ENCODE measurements at places on chromosomes 11 and 22. TPM values are rescaled to one million over a fixed set of nuclear protein-coding genes. Genes with fewer than 3 reads are reported as not detected.

DEFB131B gene
- total RNA-seq = not detected

ZNF74 gene
- 19.5 TPM for total RNA-seq

SPDYC gene
- not detected for total RNA-seq

SLC6A5 gene
- not detected for total RNA-seq

SUSD2 gene
- 0.12 TPM for total RNA-seq

TRIM77 gene
- not detected for total RNA-seq

MISFA gene
- total RNA-seq = 2.8 TPM

OR2AT4 gene
- total RNA-seq = not detected

RNF169 gene
- total RNA-seq = 8.3 TPM

ARHGAP8 gene
- 2.5 TPM for total RNA-seq

SSH3 gene
- total RNA-seq = 6.5 TPM

RIMBP3B gene
- 0.27 TPM for total RNA-seq

MMP3 gene
- total RNA-seq = 46.7 TPM

CLMP gene
- total RNA-seq = 13.6 TPM

PRDM10 gene
- total RNA-seq = 2.4 TPM

CREBZF gene
- total RNA-seq = 20.4 TPM

PHF21B gene
- 0.66 TPM for total RNA-seq

APLNR gene
- total RNA-seq = not detected

MMP12 gene
- 1.5 TPM for total RNA-seq

MPZL2 gene
- total RNA-seq = 1.0 TPM

IGSF22 gene
- total RNA-seq = not detected

LMNTD2 gene
- 1.4 TPM for total RNA-seq

TMPRSS5 gene
- total RNA-seq = not detected

ROM1 gene
- total RNA-seq = 11.4 TPM

C11orf52 gene
- not detected for total RNA-seq

MUC5AC gene
- total RNA-seq = not detected

APOBEC3F gene
- 1.7 TPM for total RNA-seq

MOGAT2 gene
- not detected for total RNA-seq

MYO7A gene
- 0.35 TPM for total RNA-seq

PAX6 gene
- 0.06 TPM for total RNA-seq

OR5AR1 gene
- total RNA-seq = not detected

OAF gene
- 33.5 TPM for total RNA-seq

OR4C5 gene
- total RNA-seq = not detected

DNAJB7 gene
- not detected for total RNA-seq

CCDC87 gene
- 0.04 TPM for total RNA-seq

GLB1L3 gene
- total RNA-seq = 1.7 TPM

OR52I2 gene
- total RNA-seq = not detected

MS4A1 gene
- not detected for total RNA-seq

MRGPRX3 gene
- not detected for total RNA-seq

OR51B5 gene
- 31.4 TPM for total RNA-seq

CRYBB3 gene
- total RNA-seq = not detected
